ENCODE measurements at places on chromosomes 3 and 15. TPM values are rescaled to one million over a fixed set of nuclear protein-coding genes. Genes with fewer than 3 reads are reported as not detected.

The AADACL2 gene
- not detected for total RNA-seq

The LRRC28 gene
- total RNA-seq = 16.5 TPM

The GNAT1 gene
- total RNA-seq = not detected

The NR2E3 gene
- total RNA-seq = not detected

The CCR2 gene
- total RNA-seq = 8.1 TPM

The CCDC39 gene
- not detected for total RNA-seq

The REC114 gene
- not detected for total RNA-seq

The LXN gene
- total RNA-seq = 3.9 TPM

The IQCF5 gene
- not detected for total RNA-seq

The CRABP1 gene
- total RNA-seq = 0.47 TPM

All from T-cell (primary cell).